ENCODE measurements at places on chromosomes 16 and 17.
A peak's percentile ranks its signal among the peaks of the same experiment; 100 is the strongest.

DNA sequence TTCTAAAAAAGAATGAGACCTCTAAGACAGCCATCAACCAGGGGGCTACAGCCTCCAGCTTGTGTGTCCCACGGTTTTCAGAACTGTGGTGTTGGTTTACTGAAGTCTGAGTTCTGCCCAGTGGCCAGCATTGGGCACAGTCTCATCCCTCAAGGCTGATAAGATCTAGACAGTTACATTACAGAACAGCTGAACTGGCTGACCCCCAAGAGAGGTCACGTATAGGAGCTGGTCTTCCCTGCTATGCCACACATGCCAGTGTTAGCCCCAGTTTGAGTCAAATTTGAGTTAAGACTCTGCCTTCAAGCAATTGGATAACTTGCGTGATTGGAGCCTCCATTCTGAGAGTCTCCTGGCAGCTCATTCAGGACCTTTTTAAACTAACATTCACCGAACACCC, 14.8 kb upstream of the NUP93 start:
- no peak for DNase-seq

DNA sequence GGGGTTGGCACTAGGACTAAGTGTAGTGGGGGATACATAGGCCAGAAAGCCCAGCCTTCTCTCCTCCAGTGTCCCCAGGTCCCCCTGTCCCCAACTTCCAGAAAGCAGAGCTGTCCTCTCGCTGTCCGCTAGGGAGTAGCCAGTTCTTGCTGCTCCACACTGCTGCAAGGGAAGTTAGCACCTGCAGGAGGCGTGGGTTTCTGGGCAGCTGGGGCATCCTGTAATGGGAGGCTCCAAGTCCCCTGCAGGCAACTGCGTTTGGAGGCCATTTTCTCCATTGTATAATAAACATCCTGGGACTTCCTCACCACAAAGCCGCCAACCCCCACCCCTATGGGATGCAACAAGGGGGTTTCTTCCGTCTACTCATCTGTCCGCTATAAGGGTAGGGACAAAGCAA, 1.7 kb downstream of the RPRML start:
- no peak for DNase-seq

- DNase-seq, result no peak
These were observed 737.5 kb downstream of the WWOX start for GRCh38 chr16:78836802-78837491.

- DNase-seq, result no peak
These were observed 1.7 kb downstream of the CTDNEP1 start for GRCh38 chr17:7249830-7250229.

GRCh38 chr16:87957296-87958094, 6.3 kb downstream of the BANP start:
- DNase-seq, result no peak

GRCh38 chr16:53605831-53606400, 97.7 kb downstream of the RPGRIP1L start:
- DNase-seq, result no peak

DNA sequence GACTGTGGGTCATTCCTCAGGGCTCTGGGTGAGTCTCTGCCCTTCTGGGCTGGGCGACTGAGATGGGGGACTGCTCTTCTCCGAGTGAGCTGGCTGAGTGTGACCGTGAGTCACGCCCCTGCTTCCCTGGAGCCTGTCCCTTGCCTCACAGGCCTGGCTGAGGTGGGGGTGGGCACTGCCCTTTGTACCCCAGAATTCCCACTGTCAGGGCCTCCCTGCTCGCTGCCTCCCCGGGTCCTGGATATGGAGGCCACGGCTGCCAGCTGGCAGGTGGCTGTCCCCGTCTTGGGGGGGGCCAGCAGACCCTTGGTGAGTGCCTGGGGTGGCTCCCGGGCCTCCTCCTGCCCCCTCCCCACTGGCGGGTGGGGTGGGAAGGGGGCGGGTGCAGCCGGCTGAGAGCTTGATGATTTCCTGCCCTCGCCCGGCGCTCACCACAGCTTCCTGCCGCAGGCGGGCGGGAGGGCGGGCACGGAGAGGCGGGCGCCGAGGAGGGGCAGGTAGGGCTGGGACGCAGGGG, at the start of gene LAT:
Gene LAT (plus strand): TSS at position 434 of the 517 bp plus-strand sequence. CDS start 366 bp downstream, outside the sequence.
- peak; percentile 45 for DNase-seq

- no peak for DNase-seq
These were observed 113.4 kb upstream of the SEC14L1 start for GRCh38 chr17:77027271-77027889.

DNA sequence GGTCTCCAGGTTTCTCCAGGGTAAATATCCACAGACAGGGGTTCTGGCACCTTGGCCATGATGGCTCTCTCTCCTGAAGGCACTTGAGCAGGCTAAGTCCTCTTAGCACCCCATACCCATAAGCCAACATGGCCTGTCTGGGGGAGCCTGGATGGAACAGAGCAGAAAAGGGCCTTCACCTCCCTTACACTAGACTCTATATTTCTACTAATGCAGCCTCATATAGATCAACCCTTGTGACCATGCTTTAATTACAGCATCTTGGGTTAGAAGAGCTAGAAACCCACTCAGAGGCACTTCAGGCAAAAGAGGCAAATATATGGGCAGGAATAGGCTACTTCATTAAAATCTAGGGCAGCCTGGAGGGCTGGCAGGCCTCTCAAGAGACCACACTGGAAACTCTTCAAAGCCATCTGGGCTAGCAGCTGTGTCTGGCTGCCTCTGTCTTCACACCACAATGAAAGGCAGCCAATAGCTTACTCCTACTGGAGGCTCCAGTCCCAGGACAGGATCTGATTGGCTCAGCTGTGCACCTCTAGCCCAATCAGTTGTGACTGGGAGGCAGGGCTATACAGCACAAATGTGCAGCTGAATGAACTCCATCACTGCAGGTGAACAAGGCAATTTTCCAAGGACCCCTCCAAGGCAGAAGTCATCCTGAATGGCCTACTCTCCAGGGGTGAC, 4.7 kb upstream of the CDT1 start:
- no peak for DNase-seq

DNA sequence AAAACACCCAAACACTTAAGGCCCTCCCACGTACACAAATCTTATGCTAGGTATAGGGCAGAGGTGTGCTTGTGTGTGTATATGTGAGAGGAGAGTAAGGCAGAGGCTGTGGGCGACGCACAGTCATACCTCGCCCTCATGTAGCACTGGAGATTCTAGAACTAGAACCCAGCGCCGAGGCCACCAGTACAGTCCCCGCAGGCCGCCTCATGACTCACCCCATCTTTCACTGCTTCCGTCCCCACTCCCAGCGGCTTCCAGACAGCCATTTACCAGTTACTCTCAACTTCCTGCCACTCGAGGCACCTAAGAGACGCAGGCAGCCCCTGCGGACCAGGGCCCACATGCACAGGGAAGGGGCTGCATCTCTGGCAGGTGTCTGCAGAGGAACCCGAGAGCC, 23.2 kb upstream of the CYTH1 start:
- DNase-seq, result peak; percentile 76

DNA sequence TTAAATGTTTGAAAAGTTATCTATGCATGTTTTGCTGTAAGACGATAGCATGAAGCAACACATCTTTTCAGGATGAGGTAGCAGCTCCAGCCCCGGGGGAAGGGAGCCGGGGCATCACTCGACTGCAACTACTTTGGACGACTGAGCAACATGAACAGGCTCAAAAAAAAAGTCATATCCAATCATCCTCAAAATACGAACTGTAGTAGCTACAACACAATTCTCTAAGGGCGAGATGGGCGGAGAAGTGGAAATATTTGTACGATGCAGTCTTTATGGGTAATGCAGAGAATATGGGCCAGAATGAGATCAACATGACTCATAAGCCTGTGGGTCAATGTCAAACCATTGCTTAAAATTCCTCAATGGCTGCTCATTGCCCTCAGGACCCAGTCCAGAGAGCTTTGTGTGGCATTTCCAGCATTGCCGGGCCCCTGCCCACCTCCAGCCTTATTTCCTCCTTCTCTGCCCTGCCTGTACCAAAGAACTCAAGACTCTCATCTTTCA, 17.7 kb upstream of the SMURF2 start:
- DNase-seq, result no peak

DNA sequence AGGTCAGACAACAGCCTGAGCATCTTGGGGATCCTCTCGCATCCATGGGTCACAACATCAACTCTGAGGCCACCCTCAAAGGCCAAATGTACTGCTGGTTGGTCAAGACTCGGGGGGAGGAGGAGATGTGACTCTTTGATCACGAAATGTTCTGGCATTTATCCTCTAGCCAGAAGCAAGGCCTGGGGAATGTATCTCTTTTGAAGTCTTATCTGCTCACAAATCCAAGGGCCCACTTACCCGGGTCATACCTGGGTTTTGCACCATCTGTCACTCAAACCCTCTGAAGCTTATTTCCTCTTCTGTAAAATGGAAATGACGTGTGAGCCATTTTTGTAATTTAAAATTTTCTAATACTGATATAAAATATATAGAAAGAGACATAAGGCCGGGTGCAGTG, 13.2 kb downstream of the CA7 start:
- no peak for DNase-seq

DNA sequence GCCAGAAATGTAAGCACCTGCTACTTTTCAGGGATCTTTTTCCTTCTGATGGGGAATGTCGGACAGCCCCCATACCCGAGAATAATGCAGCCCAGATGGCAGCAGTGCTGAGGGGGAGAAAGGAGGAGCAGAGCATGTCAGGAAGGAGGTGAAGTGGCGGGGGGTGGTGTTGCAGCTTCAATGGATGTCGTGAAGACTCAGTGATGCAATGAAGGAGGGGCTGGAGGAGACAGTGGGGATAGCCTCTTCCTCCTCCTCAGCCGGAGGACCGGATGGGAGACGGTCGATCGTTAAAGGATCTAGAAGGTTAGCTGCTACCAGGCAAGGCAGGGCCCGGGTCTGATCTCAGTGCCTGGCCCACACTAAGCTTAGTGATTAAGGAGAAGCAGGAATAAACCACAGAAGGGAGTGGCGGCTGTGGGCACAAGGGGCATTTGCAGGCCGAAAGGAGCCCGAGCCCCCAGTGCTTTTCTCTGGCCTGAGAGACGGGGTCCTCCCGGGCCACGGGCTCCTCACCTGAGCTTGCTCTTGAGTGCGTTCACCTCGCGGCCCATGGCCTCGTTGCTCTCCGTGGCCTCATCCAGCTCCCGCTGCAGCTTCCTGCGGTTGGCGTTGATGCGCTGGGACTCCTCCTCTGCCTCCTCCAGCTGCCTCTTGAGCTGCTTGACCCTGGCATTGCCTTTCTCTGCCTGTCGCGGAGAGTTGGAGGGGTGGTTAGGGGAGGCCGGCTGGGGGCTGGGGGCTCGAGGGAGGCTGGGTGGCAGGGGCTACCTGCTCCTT, 64.5 kb downstream of the NDE1 start:
- DNase-seq, result no peak

GRCh38 chr17:68089881-68090280, 54.3 kb downstream of the KPNA2 start:
- DNase-seq, result no peak

DNA sequence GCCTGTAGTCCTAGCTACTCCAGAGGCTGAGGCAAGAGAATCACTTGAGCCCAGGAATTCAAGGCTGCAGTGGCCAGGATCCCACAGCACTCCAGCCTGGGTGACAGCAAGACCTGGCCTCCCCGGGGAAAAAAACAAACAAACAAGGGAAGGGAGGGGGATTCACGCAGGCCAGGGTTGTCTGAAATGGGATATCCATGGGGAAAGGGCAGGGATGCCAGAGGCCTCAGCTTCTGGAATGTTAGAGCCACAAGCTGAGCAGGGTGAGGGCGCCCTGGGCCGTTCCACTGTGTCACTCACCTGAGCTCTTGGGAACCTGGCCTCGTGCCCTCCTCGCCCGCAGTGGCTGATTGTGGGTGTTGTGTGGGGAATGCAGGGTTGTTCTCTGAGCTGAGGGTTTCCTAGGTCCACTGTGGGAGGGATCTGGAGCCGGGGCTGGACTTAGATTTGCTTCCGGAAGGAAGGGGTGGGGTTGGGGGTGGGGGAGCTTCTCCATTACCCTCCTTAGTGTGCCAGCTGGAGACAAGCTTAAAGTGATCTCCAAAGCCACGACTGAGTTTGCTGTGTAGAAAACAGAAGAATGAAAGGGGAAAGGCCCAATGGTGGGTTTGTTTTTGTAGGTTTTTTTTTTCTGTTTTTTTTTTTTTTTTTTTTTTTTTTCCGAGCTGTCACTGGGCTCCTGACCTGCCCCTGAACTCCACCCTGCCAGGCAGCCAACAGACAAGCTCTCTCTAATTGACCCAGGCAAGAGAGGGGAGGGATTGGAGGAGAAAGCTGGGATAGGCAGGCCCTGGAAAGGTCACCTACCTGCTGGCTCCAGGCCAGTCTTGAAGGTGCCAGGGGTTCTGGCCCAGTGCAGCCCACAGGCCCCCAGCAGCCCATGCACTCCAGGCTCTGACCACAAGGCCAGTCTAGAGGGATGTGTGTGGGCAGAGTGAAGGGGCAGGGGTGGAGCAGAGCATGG, at the start of gene SULT1A1:
Gene SULT1A1 (minus strand): TSS at position 414 of the 964 bp plus-strand sequence. CDS start 1,189 bp downstream, outside the sequence.
- DNase-seq, result no peak

GRCh38 chr16:19374402-19374801, 43.3 kb upstream of the TMC5 start:
- DNase-seq, result no peak

DNA sequence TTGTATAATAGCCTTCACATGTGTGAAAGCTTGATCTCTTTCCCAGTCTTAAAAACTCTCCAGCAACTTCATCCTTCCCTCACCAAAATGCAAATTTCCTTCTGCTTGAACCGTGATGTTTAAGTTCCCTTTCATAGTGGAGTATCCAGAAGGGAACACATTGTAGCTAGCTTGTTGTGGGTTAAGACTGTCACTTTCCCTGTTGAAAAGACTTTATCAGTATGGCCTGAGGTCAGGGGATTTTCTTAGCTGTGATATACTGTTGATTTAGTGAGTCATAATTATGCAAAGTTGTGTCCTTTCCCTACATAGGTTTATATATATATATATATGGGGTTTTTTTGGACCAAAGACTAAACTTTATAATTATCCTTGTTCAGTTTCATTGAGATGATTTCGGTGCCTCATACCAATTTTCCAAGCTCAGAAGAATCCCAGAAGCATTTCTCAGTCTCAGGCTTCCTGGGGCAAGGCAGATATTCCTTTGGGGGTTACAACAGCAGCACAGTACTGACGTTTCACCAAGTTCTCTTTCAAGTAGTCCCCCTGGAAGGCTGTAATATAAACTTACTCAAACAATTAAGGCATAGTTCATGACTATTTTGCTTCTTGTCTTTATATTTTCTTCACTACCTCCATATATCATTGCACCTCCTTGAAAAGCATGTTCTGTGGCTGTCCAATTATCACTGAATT, 35.7 kb downstream of the ESRP2 start:
- no peak for DNase-seq

- peak; percentile 50 for DNase-seq
These were observed 1.0 kb upstream of the ATP2A3 start for GRCh38 chr17:3965118-3965800.

Measured in stimulated activated CD4-positive, alpha-beta T cell treated with anti-CD3 and anti-CD28 coated beads, Interleukin-12 subunit alpha, Interleukin-12 subunit beta, amount 100 ng/mL, for 48 hours (primary cell).